ENCODE measurements at places on chromosomes 7 and 10.
A peak's percentile ranks its signal among the peaks of the same experiment; 100 is the strongest.

- DNase-seq, result no peak
These were observed 320.7 kb downstream of the CDC14C start for GRCh38 chr7:49245062-49245461.

DNA sequence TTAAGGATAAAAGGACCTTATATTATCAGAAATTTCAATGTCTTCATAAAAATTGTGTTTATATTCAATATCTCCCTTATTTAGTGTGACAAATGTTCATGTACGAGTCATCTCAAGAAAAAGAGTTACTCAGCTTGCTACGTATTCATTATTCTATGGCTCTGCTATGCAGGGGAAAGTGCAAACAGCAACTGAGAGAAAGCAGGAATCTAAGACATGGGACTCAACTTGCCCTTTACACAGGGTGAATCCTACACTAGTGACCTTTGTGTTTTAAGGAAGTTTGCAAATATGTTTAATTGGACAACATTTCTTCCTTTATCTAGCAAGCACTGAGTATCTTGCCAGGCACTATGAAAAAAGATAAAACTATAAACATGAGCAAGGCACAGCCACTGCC lies 104.7 kb downstream of the NPSR1 start:
- DNase-seq, result no peak

GRCh38 chr7:159049266-159050025 lies 95.2 kb downstream of the VIPR2 start:
- DNase-seq, result peak; percentile 26

DNA sequence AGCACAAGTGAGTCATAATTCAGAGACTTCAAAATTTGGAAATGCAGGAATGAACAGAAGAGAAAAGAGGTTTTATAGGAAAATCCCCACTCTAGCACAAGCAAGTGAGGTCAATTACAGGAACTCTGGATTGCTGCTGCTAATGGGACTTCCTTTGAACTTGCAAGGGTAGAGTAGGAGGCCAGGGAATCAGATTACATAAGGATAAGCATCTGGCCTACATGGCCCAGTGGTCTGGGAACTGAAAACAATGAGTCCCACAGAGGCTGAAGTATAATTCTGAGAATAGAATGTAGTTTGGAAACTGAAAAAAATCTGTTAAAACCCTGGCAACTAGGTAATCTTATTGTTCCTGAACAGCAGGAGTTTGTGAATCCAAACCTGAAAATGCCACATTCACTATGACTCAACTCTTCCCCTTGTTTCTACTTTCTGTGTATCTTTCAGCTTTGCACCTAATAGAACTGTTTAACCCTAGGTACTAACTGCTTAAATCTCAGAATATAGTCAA lies 66.5 kb downstream of the CTNNA3 start:
- peak; percentile 87 for DNase-seq

GRCh38 chr7:66696774-66697191 lies 43.8 kb upstream of the RABGEF1 start:
- no peak for DNase-seq

- no peak for DNase-seq
These were observed 11.6 kb downstream of the VENTX start for GRCh38 chr10:133249094-133249780.

DNA sequence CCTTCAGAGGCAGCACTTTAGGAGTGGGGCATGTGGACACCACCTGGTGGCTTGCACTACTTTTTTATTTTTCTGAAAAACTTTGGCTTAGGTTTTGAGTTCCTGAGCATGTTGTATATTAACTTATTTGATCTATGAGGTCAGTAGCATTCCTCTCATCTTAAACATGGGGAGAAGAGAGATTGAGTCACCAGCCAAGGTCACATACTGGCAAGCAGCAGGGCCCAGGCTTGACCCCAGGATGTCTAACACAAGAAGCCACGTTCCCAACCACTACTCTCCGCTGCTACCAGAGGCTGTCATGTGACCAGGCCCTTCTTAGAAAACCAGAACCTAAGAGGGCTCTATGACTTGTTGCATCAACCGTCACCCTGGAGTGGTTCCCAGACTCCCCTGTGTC lies 210.3 kb upstream of the GPR26 start:
- DNase-seq, result no peak

- DNase-seq, result no peak
These were observed 78.8 kb downstream of the WDFY4 start for GRCh38 chr10:48763403-48763965.

- DNase-seq, result no peak
These were observed 25.0 kb downstream of the YKT6 start for GRCh38 chr7:44225566-44226395.

DNA sequence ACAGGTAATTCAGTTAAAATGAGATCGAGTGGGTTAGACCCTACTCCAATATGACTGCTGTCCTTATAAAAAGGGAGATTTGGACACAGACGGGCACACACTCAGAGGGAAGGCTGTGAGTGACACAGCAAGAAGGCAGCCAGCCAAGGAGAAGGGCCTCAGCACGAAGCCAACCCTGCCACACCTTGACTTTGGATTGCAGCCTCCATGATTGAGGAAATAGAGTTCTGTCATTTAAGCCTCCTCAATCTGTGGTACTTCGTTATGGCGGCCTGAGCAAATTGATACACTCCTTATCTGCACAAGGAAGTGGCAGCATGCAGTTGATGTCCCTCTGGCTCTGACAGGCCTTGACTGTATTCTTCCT lies 43.8 kb downstream of the SH2D4B start:
- DNase-seq, result no peak

GRCh38 chr7:69959789-69960499 lies 361.7 kb downstream of the AUTS2 start:
- DNase-seq, result no peak

- DNase-seq, result no peak
These were observed 110.6 kb downstream of the TACC2 start for GRCh38 chr10:122099562-122099961.

GRCh38 chr10:112532189-112532588 lies 85.2 kb downstream of the VTI1A start:
- no peak for DNase-seq

- DNase-seq, result peak; percentile 54
These were observed 751.6 kb downstream of the GRID1 start for GRCh38 chr10:85614981-85615380.

DNA sequence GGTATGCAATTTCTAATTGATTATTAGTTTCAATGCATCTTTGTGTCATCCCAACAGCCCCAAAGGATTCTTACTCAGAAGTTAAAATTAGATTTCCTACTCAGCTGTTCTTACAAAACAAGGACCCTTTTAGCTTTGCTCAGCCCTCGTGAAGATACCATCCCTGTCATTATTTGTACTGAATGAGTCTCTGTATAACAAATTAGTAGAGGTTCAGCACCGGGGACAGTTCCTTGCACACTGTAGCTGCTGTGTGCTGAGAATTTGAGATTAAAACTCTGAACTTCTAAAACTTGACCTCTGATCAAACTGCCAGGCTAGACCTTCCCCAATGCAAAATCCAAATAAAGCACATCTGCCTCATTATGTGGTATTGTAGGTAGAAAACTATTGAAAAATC lies 299.1 kb downstream of the LHFPL3 start:
- peak; percentile 58 for DNase-seq

GRCh38 chr10:47334466-47335295 lies 12.4 kb downstream of the GDF2 start:
- peak; percentile 32 for DNase-seq

GRCh38 chr7:2527505-2528467 lies 8.2 kb downstream of the LFNG start:
- DNase-seq, result no peak

DNA sequence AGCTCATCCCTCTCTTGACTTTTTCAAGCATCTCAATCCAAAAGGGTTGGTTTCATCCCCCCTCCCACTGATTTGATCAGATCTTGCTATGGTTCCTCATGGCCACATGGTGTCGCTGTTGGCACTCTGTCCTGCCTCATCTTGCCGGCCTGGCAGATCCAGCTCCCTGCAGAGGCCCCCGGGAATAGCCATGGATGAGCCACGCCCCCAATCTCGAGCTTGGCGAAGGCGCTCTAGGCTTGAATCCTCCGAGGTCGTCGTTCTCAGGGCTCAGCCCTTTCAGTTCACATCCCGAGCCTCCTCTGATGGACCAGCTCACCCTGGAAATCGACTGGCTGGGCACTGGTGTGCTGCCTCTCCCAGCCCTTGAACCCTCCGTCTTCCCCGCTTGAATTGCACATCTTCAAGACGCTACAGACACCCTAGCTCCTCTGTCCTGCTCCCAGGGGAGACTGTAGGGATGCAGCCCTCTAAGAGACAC lies 628.7 kb downstream of the TYW1 start:
- peak; percentile 94 for DNase-seq

DNA sequence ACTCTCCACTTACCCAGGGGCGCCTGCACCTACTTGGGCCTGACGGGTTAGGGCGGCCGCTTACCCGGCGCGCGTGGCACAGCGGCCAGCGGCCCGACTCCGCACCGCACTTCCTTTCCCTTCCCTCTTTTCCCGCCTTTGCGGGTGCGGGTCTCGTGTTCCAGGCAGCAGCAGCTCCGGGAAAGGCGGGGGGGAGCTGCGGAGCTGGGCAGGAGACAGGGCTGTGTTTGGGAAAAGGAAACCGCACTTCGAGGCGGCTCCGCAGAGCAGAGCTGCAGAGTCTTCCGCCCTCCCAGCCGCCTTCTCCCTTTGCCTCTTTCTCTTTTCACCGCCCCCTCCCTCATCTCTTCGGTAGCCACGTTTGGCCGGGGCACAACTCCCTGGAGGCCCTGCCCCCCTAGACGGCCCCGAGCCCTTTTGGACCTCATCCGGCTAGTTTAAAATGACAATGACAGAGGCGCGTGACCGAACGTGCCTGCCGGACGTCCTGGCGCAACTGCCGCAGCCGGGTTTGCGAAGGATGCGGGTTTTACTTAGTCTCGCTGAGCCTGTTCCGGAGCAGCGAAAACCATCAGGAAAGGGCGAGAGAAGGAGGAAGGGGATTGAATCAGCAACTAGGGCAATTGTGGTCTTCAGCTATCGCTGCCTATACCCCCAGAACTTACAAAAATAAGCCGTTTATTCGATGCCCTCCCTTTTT lies 7.9 kb upstream of the PAX2 start:
- peak; percentile 63 for DNase-seq

GRCh38 chr10:72887043-72887442 lies 6.5 kb upstream of the OIT3 start:
- DNase-seq, result no peak

DNA sequence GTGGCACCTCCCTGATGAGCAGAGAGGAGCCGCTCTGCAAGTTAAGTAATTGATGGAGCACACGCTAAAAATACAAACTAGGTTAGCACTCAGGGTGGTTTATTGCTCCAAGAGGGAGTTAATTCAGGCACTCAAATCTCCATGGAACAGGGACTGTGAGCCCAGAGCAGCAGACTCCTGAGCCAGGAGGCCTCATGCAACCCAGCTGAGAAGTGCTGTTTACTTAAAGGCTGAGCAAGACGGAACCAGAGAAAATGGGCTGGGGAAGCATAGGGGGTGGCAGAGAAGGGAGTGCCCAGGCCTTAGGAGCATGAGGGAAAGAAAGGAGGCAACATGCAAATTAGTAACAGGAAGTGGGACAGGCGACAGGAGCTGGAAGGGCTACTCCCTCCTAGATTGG lies 174.1 kb downstream of the KCNMA1 start:
- DNase-seq, result no peak

DNA sequence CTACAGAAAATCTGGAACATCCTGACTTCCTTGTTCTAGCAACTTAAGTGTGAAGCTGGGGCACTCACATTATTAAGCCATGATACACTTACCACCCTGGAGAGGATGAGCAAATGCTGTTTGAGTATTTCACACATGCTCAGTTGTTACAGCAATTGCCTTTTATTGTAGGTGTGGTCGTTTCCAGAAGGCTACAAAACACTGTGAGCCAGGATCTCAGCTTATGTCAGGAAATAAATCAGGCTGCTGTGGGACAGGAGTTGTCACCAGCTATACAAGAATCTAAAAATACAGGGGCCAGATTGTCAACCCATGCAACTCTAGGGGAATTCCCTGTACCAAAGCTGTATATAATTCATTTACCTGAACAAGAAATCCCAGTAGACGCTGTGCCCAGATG lies 273.3 kb upstream of the SP4 start:
- no peak for DNase-seq

- DNase-seq, result no peak
These were observed 168.3 kb downstream of the KIF20B start for GRCh38 chr10:89869592-89870156.

- DNase-seq, result no peak
These were observed 330.7 kb downstream of the ELMO1 start for GRCh38 chr7:37118004-37118403.

DNA sequence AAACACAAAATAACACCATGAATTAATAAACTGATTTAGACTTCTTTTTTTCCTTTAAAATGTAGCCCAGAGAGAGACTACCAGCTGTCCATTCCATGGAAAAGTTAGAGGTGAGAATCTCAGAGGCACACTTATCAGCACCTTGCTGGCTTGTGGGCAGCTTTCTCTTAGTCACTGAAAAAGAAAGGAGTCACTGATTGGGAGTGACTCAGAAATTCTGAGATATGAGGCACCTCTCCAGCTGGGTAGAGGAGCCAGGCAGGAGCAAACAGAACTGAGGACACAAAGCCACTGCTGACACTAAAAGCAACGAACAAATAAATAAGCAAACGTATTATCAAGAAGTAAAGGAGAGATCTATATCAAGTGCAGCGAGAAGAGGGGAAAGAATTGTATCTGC lies 310.6 kb downstream of the PARD3 start:
- DNase-seq, result peak; percentile 69

GRCh38 chr7:123864436-123864835 lies 19.5 kb downstream of the HYAL4 start:
- DNase-seq, result no peak

- no peak for DNase-seq
These were observed 14.1 kb downstream of the ST7 start for GRCh38 chr7:116967254-116967922.

DNA sequence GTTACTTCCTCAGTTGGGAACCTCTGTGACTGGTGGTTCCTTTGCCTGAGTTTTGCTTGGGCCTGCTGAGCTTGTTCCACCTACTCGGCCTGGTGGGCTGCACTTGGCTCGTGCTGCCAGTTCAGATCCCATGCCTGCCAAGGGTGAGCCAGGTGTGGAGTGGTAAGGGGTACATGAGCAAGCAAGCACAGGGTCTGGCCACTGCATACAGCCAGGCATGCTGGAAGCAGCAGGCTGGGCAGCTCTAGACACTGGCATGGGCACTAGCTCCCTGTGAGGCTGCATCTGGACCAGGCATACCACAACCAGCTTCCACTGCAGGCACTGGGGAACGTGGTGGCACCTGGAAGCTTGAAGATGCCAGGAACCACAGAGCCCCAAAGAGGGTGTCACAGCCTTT lies 624.0 kb downstream of the LRMDA start:
- no peak for DNase-seq

- peak; percentile 86 for DNase-seq
These were observed 66.3 kb upstream of the FRMD4A start for GRCh38 chr10:14397066-14397465.

DNA sequence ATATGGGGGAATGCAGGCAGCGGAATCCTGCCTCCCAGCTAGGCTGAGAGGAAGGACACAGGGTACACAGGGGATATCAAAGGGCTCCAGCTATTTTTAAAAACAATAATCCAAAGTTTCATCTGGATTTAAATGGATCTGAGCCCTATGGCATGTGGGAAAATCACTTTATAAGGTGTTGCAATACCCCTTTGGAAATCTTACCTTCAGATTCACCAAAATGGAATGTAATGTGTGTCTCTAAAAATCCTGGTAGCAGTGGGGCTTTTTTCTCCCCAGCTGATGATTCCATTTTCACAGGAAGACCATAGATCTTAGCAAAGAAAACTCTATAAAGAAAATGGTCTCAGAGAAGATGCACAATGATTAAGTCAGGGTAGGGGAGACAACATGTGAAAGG lies 722.2 kb downstream of the PARD3 start:
- DNase-seq, result no peak
